ENCODE measurements at places on chromosomes 3 and 15. TPM values are rescaled to one million over a fixed set of nuclear protein-coding genes. Genes with fewer than 3 reads are reported as not detected.

The HMCES gene
- 28.0 TPM for total RNA-seq

The C3orf49 gene
- total RNA-seq: not detected

The ZNF502 gene
- 10.5 TPM for total RNA-seq

The ABHD17C gene
- total RNA-seq: 7.9 TPM

The LCTL gene
- total RNA-seq: not detected

The SIDT1 gene
- total RNA-seq: 3.1 TPM

The TIMP4 gene
- total RNA-seq: 1.1 TPM

The TCAIM gene
- total RNA-seq: 43.4 TPM

The TRH gene
- total RNA-seq: 0.62 TPM

The CPN2 gene
- not detected for total RNA-seq

The ZNF80 gene
- not detected for total RNA-seq

The FBXL2 gene
- total RNA-seq: 14.0 TPM

The FGF12 gene
- 7.2 TPM for total RNA-seq

The ZNF660 gene
- total RNA-seq: 3.4 TPM

The FMN1 gene
- total RNA-seq: 5.3 TPM

The P2RY1 gene
- total RNA-seq: 16.9 TPM

The DLL4 gene
- 22.5 TPM for total RNA-seq

The ACAA1 gene
- total RNA-seq: 42.0 TPM

The RRP9 gene
- 9.3 TPM for total RNA-seq

The DZIP1L gene
- total RNA-seq: 24.7 TPM

The SV2B gene
- 4.5 TPM for total RNA-seq

The CCR4 gene
- not detected for total RNA-seq

The TEX55 gene
- total RNA-seq: not detected

The CCR9 gene
- total RNA-seq: 0.10 TPM
